Motor neuron (in vitro differentiated cells): ENCODE measurements at places on chromosomes 4 and X.

- ATAC-seq = no peak
Measured at GRCh38 chr4:54440394-54441136, 211.5 kb downstream of the PDGFRA start.

- no peak for ATAC-seq
Measured at GRCh38 chr4:88526221-88526815, 2.7 kb upstream of the PYURF start.

- no peak for ATAC-seq
Measured at GRCh38 chr4:38600575-38600974, 63.4 kb upstream of the KLF3 start.

GRCh38 chrX:104670051-104670450, 104.1 kb downstream of the IL1RAPL2 start:
- ATAC-seq = no peak

- ATAC-seq = no peak
Measured at GRCh38 chrX:35416782-35417181, 381.4 kb upstream of the MAGEB16 start.
